ENCODE measurements at places on chromosomes 2 and 18. TPM values are rescaled to one million over a fixed set of nuclear protein-coding genes. Genes with fewer than 3 reads are reported as not detected.

DNA sequence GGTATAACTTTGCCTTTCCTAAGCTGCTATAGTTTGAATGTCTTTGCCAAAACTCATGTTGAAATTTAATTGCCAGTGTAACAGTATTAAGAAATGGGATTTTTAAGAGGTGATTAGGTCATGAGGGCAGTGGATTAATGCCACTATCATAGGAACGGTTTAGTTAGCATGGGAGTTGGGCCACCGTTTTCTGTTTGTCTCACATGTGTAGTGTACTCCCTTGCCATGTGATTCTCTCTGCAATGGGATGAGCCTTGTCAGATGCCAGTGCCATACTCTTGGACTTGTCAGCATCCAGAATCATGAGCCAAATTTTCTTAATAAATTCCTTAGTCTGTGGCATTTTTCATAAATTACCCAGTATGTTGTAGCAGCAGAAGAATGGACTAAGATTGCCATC lies 388.9 kb upstream of the RGPD4 start:
- no peak for DNase-seq

DNA sequence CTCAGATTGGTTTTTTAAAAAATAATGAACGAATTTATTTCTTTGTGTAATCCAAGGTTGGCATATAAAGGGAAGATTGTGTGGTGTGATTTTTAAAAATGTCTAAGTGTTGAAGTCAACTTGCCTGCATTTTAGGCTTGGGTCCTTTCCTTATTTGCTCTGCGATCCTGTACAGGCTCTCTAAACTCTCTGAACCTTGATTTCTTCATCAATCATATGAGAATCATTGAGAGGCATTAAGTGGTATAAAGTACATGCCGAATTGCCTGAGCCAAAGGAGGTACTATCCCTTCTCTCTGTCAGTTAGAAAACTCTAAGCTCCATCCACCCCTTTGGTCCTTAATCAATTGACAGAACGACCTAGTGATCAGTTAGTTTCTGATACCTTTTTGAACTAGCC lies 440.4 kb upstream of the MEX3C start:
- no peak for DNase-seq

DNA sequence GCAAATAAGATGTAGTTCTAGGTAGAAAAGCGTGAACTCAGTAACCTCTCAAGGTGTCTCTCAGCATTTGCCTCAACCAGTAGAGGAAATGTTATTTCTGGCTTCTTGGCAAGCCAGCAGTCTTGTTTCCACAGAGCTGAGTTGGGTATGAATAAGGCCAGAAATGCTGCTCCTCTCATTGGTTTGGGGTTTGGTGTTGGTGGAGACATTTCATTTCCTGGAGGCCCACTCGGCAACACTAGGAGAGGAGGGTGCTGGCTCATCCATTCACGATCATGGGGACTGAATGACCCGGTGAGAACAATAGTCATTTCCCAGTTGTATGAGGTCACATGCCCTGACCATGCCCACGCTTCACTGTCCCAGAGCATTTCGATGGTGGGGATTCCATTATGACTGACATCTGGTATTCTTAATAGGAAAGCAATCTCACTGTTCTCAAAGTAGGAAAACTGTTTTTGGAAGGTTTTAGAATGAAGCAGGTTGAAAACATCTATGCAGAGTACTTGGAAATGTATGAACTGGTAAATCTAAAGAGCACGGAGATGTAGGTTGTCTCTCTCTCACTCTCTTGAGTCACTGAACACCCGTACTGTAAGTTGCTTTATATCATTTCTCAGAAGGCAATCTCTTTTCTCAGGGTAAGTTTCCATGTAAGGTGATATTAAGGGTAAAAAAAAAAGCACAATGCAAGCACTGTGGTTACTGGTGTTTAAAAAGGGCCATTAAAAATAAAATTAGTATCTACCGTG lies 37.1 kb upstream of the CTLA4 start:
- DNase-seq = no peak

DNA sequence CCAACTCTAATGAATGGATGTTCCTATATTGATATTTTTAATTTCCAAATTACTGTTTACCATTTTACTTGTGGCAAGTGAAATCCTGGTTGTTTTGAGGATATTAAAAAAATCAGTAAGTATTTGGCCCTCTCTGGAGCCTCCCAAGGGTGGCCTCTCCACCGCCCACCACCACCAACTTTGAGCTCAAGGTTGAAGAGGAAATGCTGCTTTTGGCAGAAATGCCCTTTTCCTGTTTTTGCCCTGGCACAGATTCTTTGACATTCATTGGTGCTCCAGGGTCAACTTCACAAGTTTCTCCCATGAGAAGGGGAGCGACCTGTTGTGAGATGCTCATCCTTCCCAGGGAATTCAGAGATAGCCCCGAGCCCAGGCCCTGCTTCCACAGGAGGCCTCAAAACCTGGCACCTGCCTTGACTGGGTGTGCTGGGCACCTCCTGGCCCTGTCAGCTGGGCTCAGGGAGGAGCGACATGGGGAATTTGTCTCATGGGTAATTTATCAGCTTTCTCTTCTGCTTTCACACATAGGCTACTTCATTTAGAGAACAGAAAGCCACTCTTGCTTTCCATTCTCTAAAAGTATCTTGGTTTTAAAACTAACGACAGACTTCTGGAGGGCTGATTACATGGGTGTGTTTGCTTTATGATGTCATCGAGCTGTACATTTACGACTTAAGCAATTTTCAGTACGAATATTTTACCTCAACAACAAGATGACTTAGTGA lies 6.9 kb downstream of the CD8A start:
- no peak for DNase-seq

Gene SERPINB12
- not detected for total RNA-seq
